ENCODE measurements at places on chromosomes 11 and 22.

DNA sequence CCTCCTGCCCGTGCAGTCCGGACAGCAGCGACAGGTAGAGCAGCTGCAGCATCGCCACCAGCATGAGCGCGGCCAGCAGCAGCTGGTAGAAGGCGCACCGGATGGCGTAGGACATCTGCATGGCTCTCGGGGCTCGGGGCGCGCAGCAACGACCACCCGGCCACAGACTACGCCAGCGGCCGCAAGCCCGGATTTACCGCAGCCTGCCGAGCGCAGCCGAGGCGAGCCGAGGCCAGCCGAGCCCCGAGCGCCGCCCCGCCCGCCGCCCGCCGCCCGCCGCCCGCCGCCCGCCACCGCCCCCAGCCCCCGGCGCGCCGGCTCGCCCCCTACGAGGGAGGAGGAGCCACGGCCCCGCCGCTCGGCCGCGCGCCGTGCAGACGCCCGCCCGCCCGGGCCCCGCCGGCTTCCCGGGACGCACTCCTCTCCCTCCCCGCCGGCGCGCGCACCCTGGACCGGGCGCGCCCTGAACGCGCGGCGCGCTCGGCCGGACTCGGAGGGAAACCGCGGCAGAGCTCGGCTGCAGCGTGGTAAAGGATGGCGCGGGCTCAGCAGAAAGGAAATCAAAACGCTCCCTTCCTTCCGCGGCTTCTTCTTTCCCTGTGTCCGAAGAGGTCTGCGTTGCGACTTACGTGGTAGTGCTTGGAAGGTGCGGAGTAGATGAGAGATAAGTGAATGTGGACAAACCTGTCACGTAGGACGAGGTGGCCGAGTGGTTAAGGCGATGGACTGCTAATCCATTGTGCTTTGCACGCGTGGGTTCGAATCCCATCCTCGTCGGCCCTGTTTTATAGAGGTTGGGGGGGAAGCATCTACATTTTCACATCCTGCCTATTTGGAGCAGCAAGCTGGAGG, at the start of gene B4GAT1:
B4GAT1 (minus strand) TSS at position 205 of the 852 bp plus-strand sequence; CDS start at position 121, 84 bp downstream.
- DNase-seq = peak; percentile 78

DNA sequence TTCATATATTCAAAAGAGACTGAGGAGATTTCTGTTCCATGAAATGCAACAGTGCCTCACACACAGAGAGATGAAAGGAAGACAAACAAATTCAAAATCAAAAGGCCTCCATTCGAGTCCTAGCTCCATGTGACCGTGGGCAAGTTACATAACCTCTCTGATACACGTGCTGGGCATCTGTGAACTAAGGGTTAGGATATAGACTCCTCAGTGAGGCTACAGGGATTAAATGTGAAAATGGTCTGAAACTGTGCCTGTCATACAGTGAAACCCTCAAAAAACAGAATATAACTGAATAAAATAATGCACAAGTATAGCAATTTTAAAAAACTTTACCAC, 111.8 kb upstream of the MTMR2 start:
- no peak for DNase-seq

DNA sequence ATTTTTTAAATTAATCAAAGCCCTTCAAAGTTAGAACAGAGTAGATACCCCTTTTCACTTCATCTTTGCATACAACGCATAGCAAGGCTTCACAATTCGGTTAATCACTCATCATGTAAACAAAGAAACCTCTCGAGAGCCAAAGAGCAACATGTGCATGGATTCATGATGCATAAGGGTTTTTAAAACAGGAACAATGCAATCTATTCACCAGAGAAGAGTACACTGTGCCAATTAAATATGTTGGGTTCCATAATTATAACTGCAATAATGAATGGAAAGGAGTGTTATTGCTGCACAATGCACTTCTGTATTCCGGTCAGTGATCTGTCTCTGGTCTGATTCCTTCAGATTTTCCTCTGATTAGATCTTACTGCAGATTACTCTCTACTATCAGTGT, 45.3 kb downstream of the CADM1 start:
- no peak for DNase-seq

DNA sequence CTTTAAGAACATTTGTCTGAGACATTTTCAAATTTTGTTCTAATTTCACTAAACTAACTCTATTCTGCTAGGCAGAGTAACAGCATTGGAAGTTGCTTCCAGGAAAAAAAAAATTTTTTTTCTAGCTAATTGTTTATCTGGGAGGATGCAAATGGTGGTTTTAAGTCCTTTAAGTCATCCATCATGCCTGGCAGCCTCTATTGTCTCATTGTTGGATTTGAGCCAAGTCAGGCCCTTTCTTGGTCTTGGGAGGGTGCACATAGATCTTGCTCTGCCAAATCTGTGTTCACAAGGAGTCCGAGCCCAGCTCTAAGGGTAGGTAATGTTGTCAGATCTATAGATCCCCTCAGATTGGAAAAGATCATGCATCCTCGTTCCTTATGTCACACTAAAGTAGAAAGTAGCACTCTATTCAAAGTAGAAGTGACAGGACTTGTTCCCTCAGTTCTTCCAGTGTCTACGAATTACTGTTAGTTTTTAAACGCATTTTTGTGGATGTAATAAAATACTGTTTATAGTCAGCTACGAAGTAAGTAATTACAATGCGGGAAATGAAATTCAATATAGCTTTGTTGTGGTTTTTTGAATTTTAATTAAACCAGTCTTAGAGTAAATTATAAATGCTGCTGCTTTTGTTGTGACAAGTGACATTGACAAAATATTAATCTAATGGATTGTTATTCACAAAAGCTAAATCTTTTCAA, 166.0 kb upstream of the RASSF10 start:
- DNase-seq = no peak

GRCh38 chr11:112719736-112720525, 241.3 kb upstream of the NCAM1 start:
- DNase-seq = no peak

DNA sequence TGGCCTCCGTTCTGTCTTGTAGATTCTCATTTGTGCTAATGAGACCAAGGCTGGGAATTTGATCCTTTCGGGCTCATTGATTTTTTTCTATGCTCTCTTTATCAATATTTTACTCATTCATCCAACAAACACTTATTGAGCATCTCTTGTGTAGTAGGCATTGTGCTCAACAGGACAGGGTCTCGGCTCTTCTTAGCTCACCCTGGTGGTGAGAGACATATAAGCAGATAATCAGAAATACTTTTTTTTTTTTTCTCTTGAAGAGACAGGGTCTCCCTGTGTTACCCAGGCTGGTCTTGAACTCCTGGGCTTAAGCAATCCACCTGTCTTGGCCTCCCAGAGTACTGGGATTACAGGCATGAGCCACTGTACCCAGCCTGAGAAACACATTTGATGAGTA, 48.0 kb upstream of the SLC5A1 start:
- no peak for DNase-seq

DNA sequence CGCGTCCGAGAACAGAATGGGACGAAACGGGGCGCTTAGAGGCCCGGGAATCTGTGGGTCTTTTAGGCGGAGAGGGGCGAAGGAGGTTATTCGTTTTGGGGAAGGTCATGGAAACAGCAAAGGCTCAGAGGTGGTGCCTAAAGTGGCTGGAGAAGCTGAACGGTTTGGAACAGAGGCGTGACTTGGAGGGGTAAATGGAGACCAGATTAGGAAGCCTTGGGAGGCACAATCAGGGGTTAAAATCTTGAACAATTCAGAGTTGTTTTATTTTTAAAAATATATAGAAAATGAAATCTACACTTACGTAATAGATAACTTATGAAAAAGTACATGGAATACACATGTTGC, 247 bp upstream of the PLAAT5 start:
- no peak for DNase-seq

GRCh38 chr22:25758316-25758715, 16.3 kb downstream of the MYO18B start:
- DNase-seq = no peak

Data from GM04504 (cell line).